Left lung (tissue), 14 donors: ENCODE measurements at places on chromosomes 5 and 9. TPM values are rescaled to one million over a fixed set of nuclear protein-coding genes. Genes with fewer than 3 reads are reported as not detected.
A peak's percentile ranks its signal among the peaks of the same experiment; 100 is the strongest.

- no peaks in the 10 kb centered on the region for H3K27me3 ChIP-seq
- no peaks in the 10 kb centered on the region for H3K36me3 ChIP-seq
- no peak overlapping the region for H3K4me3 ChIP-seq
These were observed 84.6 kb downstream of the PAPPA start for GRCh38 chr9:116238225-116238624.

DNA sequence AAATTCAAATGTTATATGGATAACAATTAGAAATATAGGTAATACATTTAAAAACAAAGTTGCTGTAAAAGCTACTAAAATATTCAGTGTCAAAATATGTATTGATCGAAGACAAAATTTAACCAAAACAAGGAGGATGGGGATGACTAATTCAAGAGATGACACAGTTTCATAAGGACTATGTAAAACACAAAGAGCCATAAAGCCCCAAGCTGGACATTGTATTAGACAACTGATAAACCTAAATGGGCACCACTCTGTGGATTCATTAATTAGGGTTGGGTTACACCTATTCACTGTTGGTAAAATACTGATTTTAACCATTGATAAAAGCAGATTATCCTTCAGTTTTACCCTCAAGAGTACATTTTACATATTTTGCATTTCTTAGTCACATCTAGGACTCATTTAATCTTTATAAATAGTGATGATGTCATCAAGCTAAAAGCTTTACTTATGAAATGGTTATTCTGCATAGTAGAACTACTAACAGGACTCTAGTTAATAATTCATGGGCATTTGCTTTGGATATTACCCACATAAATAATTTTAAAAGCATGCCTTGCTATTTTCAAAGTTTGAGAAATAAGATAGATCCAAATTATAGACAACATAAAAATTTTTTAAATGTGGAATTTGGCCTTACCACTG, 13.7 kb downstream of the TUT7 start:
- no peaks in the 10 kb centered on the region for H3K27me3 ChIP-seq
- DNase-seq = no peak
- no peak overlapping the region for H3K4me3 ChIP-seq
- H3K36me3 ChIP-seq = peaks cover 94% of the 10 kb centered on the region
- peak overlapping the region; percentile 7 for H3K27ac ChIP-seq
- no peaks in the 10 kb centered on the region for H3K4me1 ChIP-seq

The LRRC14B gene
- total RNA-seq = not detected

The CMBL gene
- total RNA-seq = 26.9 TPM
